ENCODE measurements at places on chromosomes 3 and 15.

GRCh38 chr3:49805367-49805782 is 2.3 kb downstream of the INKA1 start:
- peak; percentile 86 for DNase-seq

- DNase-seq: no peak
Observed at GRCh38 chr15:64158363-64159134, 4.3 kb downstream of the PPIB start.

DNA sequence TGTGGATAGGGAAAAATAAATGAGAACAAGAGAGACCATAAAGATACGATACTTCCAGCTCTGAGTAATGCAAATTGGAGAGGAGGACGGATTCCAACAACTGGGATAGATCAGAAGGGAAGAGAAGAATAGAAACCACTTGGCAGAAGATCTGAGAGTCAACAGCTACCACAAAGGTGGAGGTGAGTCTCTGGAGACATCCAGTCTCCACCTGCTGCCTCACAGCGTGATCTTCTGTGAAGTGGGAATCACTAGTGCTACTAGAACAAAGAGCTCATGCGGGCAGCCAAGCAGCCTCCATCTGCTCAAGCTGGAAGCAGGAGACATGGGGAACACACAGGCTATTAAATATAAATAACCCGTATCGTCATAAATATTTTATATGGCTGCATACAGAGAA is 558.5 kb upstream of the CFAP20DC start:
- DNase-seq: no peak

DNA sequence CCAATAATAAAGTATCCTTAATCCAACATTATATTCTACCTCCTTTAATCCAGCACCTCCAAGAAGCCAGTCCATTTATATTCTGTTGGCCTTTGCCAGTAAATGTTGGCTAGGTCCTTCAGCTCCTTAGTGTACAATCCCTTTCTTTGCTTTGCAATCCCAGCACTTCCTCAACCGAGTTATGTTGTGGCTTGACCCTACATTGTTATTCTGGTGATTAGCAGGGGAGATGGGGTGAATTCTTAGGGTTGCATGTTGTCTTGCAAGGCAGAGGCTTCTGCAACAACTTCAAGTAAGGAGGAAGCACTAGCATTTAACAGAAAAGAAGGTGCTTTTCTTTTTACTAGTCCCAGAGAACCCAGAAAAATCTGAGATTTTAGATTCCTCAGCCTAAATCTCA is 127.2 kb downstream of the CD47 start:
- no peak for DNase-seq

- DNase-seq: no peak
Observed at GRCh38 chr3:170327040-170327808, 30.3 kb upstream of the SKIL start.

DNA sequence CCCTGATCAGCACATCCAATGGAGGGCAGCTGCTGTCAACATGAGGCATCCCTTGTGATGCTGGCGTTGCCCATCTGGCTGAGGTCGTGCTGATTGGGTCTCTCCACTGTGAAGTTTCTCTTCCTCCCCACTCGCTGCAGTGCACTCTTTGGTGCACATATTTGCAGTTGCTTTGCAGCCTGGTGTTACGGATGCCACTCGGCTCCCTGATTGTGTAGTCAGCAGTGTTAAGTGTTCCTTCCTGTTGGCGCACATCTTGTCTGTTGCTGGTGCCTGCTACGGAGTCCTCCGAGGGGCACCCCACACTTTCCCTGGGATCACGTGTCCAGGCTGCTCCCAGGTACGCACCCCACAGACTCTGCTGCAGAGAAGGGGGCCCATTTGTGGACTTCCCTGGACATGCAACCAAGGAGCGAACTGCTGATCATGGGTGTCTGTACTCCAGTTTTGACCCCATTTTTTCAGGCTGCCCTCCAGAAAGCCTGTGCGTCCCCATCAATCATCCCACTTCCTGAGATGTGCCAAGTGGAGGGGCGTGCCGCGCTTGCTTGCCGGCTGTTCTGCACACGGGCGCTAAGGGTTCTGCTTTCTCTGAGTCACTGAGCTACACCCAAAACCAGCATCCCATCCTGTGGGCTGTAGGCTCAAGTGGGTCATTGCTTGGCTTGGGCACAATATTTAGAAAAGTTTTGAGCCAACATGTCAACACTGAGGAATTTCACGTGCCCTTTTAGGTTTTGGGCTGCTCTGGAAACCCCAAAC is 98.6 kb downstream of the FBLN2 start:
- peak; percentile 25 for DNase-seq

DNA sequence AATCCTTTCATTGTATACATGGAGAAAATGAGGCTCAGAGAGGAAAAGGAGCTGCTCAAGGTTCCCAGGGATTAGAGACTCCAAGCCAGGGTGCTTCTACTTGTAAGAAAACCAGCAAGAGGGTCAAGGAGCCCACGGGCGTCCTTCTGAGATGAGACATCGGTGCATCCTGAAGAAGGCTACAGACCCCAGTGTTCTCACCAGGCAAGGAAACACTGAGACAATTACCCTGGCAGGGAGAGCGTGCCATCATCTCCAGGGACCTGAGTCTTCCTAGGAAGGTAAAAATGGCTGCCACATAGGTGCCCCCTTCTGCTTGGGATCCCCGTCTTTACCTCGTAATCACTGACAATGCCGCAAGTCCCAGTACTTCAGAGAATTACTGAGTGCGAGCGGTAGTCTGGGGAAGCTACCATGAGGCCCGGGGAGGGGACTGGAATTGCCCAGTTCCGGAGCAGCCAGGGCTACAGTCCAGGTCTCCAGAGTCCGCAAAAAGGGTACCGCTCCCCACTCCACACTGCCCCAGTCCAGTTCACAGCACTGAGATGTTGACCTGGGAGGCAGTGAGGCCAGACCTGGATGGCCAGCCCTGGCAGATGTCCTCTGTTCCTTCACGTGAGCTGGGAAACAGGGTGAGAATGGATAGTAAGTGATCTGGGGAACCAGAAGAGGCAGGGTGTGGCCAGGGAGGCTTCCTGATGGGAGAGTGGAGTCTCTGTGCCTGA is 164.7 kb upstream of the SMAD3 start:
- DNase-seq: no peak
